Tibial nerve (tissue), 4 donors: ENCODE measurements at places on chromosomes 6 and 20. TPM values are rescaled to one million over a fixed set of nuclear protein-coding genes. Genes with fewer than 3 reads are reported as not detected.

GRCh38 chr6:11428371-11428770 is 109.2 kb upstream of the TMEM170B start:
- DNase-seq = no peak

- no peak for DNase-seq
Observed at GRCh38 chr6:44474643-44475042, 87.1 kb downstream of the CDC5L start.

DNA sequence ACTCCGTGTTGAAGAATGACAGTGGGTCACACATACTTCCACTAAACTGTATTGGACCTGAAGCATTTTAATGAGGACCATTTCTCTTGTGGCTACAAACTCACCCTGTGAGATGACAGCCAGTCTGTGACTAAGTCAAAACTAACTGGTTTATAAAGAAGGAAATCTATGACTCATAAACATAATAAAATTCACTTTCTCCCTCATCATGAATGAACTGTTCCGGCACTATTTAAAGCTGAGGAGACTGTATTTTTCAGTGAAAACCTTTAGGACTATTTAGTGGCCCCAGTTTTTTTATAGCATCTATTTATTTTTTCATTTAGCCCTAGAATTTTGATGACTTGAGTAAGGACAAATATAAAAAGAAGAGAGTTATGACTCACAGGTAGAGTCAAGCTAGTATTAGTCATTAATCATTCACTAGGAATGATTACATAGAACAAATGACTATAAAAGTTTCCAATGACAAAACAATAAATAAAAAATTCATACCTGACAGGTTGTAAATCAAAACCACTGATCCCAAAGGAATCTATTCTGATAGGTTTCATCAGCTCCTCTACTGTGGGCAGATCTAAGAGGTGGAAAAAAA is 34.2 kb downstream of the CEP162 start:
- no peak for DNase-seq

DNA sequence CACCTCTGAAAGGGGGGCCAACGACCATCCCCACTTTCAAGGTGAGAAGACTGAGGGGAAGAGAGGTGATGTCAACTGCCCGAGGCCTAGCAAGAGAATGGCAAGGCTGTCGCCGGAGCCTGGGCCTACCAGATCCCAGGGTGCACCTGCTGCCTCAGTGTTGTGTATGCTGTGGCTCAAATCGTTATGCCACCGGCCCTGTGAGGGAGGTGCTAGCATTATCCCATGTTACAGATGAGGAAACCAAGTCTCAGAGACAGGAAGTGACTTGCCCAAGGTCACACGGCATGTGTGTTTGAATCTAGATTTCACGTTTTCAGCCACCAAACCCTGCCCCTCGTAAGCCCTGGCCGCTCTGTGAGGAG is 152.5 kb downstream of the CEBPB start:
- no peak for DNase-seq

- DNase-seq = no peak
Observed at GRCh38 chr20:4661191-4661590, 60.5 kb upstream of the PRND start.

- DNase-seq = no peak
Observed at GRCh38 chr6:136893187-136893586, 28.9 kb upstream of the SLC35D3 start.

GRCh38 chr6:124958149-124958548 is 4.1 kb upstream of the RNF217 start:
- DNase-seq = no peak

DNA sequence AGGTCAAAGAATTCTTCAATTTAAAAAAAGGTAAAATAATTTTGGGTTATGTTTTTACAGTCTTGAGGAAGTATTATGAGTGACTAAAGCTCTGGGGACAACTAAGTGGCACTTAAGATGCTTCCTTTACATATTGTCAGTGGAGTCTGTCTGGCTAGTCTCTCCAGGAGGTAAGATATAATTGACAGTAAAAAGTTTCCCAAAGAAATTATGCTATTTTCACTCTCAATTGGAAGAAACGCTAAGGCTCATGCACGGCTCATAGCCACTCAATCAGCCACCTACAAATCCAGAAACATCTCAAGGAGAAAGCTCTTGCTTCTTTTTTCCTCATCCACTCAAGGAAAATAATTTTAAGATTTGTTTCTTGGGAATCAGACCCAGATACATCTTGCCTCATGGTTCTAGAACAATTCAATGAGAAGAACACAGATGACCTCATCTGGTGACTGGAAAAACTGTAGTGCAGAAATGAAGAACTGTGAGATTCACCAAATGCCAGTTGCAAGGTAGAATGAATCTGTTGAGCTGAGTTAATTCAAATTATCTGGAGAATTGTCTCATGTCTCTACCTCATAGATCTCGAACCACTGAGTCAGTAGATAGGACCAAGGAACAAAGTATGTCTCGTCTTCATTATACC is 252.9 kb downstream of the TPBG start:
- DNase-seq = no peak

GRCh38 chr6:165986311-165986913 is 181.2 kb downstream of the TBXT start:
- DNase-seq = no peak

- DNase-seq = no peak
Observed at GRCh38 chr20:8175741-8176675, 43.9 kb downstream of the PLCB1 start.

GRCh38 chr20:34209111-34209510 is 32.1 kb upstream of the ASIP start:
- no peak for DNase-seq

DNA sequence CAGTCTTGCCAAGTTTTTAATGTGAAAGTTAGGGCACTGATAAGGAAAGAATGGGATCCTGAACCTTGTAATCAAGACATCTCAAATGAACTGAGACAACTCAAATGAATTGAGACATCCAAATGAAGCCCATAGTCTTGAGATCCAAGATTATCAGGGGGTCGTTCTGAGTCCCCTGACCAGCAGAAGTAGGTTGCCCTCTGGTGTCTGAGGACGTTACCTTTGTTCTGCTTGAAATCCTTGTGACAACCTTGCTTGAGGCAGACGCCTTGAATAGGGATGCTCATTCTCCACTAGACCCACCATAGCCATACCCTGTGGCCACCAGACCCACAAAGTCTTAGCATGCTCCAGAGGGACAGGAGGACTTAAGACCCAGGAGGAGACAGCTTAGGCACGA is 37.7 kb downstream of the ZBTB9 start:
- DNase-seq = no peak

The CD24 gene
- 2.4 TPM for total RNA-seq

The CHMP4B gene
- total RNA-seq = 74.7 TPM

The SRMS gene
- not detected for total RNA-seq

The TNNC2 gene
- not detected for total RNA-seq

The JPH2 gene
- 3.1 TPM for total RNA-seq

The HUS1B gene
- total RNA-seq = 3.3 TPM

The LAMP5 gene
- total RNA-seq = 0.44 TPM
